H1 (cell line): ENCODE measurements at places on chromosomes 1 and 21.

GRCh38 chr1:219174460-219175211, 958 bp downstream of the LYPLAL1 start:
- DNase-seq: no peak

DNA sequence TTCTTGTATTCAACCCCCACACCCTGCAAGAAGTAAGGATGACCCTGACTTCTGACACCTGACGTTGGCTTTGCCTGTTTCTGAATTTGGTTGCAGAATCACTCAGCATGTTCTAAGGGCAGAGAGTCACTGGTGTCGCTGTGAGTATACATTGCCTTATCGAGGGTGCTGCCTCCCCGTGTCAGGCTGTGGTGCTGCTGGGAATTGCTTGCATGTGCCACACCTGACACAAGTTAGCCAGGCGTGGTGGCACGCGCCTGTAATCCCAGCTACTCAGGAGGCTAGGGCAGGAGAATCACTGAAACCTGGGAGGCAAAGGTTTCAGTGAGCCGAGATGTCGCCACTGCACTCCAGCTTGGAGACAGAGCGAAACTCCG, 45.9 kb downstream of the WDR4 start:
- peak; percentile 61 for DNase-seq

GRCh38 chr1:235712812-235713211, 63.2 kb upstream of the GNG4 start:
- DNase-seq: no peak

DNA sequence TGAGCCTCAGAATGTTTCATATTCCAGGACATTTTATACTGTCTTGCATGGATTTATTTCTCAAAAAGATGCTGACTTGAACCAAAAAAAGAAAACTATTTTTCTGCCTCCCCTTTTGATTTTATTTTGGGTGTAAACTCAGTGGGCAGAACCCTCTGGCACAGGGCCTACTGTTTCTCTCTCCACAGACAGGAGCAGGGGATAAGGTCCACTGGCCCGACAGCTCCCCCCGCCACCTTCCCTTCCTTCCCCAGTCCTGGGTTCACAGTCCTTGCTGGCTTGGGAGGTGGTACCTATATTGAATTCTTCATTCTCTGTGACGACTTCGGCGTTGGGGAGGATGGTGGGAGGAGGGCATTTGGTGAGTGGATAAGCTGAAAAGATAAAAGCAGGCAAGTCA, 114.3 kb downstream of the ZSCAN20 start:
- no peak for DNase-seq

- no peak for DNase-seq
These were observed 38.2 kb downstream of the RABIF start for GRCh38 chr1:202850593-202851362.

DNA sequence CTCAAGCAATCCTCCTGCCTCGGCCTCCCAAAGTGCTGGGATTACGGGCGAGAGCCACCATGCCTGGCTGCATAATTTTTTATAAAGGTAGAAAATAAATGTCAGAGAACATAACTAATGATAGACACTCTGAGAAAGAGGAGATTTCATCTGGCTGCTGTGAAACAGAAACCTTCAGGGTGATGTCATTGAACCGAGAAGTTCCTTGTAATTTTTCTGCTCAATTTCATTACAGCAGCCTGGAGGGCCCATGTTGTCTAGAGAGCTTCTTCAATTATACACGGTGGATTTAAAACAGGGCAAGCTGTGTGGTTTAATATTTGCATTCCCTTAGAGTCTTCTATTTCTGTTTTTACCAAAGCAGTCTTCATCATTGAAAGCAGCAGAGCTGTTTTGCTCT, 64.3 kb upstream of the MORC3 start:
- DNase-seq: no peak

- no peak for DNase-seq
These were observed 193.8 kb downstream of the KCNH1 start for GRCh38 chr1:210940081-210940617.

DNA sequence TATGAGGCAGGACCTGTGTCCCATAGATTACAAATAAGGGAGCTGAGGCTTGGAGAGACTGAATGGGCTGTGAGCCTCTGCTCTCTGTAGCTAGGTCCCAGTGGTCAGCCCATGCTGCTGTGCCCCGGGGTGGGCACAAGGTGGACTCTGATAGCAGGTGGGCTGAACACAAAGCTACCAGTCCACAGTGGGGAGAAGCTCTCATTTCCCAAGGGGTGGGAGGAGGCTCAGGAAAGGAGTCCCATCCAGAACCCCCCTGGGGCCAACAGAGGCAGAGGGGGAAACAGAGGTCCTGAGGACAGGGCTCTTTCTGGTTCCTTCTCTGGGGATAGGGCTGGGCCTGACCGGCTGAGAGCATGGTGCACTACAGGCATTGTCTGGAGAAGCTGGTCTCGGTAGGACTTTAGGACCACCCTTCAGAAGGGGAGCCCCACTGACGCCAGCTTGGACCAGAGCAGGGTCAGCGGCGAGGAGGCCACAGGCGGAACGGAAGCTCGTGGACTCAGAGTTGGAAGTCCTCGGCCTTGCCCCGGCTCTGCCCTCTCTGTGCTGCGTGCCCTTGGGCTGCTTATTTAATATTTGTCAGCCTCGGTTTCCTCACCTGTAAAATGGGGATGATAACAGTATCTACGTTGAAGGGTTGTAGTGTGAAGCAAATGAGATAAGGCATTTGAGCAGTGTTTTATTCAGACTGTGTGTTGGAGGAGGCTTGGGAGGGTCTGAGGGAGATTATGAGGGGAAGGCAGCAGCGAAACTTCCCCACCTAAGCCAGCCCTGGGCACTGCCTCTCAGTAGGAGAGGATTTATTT, 26.6 kb downstream of the SDE2 start:
- DNase-seq: no peak

DNA sequence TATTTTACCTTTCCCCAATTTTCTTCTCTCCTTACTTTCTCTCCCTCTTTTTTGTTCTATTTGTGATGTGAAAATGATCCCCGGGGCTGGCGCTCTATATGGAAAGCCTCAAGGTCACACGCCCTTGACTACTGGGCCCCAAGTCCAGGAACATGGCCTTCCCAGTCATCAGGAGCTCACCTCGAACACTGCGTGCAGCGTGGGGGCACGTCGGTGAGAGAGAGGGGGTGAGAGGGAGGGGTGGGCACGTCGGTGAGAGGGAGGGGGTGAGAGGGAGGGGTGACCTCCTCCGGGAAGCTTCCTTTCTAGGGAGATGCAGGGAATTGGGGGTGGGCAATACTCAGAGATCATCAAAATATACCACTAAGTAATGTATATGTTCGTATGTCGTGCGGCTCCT, 94.6 kb upstream of the TMPRSS2 start:
- DNase-seq: no peak

GRCh38 chr1:161781995-161782394, 15.9 kb downstream of the ATF6 start:
- no peak for DNase-seq

DNA sequence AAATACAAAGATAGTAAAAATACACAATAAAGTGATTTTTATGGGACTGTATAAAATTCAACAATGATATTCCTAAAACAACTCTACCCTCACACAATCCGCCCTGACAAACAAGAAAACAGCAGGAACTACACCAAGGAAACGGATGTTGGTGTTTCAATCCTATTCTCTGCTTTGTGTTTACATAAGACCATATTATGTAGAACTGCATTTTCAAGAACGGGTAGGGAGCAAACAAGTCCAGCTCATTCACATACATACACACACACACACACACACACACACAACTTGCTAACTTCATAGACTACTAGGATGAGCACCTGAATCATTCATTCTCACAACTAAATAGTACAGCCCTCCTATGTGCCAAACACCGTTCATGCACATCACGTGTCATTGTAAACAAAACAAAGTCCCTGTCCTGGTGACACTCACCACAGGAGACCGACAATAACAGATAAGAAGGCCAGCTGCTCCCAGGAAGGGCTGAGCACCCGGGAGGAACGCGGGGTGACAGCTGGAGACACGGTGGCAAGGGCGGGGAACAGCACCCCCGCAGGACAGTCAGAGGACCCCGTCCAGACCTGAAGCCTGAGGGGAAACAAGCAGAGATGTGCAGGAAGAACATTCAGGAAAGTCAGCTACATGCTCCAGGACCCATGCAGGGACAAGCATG, 43.0 kb downstream of the NPHP4 start:
- DNase-seq: no peak

DNA sequence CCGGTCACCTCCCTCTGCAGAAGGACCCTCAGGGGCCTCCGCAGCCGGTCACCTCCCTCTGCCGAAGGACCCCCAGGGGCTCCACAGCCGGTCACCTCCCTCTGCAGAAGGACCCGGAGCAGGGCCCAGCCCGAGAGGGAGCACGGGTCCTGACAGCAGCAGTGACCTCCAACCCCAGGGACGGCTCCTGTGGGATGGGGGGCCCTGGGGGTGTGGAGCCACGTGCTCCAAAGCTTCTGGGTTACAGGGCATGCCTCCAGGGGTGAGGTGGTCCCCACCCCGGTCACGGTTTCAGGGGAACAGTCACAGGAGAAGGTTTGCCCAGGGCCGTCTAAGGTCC, 40.3 kb downstream of the SLC19A1 start:
- no peak for DNase-seq

DNA sequence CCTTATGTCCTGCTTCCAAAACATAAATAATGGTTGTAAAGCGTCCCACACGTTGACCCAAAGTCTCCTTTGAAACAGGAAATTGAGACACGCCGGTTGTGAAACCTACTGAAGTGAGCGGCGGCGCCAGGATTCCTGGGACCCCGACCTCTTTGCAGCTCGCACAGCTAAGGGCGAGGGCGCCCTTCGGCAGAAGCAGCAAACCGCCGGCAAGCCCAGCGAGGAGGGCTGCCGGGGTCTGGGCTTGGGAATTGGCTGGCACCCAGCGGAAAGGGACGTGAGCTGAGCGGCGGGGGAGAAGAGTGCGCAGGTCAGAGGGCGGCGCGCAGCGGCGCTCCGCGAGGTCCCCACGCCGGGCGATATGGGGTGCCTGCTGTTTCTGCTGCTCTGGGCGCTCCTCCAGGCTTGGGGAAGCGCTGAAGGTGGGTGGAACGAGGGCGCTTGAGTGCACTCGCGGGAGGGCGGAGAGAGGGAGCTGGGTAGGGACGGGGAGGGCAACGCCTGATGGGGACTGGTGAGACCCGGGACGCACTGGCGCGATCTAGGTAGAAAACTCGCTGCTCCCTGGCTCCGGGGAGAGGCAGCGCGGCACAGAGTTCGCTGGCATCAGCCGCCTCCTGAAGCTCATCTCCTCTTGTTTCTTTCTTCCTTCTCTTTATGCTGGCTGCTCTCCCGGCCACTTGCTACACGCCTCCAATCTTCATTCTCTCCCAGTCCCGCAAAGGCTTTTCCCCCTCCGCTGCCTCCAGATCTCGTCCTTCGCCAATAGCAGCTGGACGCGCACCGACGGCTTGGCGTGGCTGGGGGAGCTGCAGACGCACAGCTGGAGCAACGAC, at the start of gene CD1D:
Gene CD1D (plus strand): TSS at position 155 of the 836 bp plus-strand sequence. CDS start 207 bp downstream, at position 362.
- peak; percentile 77 for DNase-seq

GRCh38 chr1:173195596-173196088, 11.5 kb downstream of the TNFSF4 start:
- no peak for DNase-seq

GRCh38 chr1:34781071-34781843, at the start of gene GJB3:
Gene GJB3 (plus strand): TSS chr1:34781214. CDS start chr1:34784763, 3,549 bp downstream.
- DNase-seq: no peak

GRCh38 chr1:207102146-207102545, 1.9 kb upstream of the C4BPA start:
- no peak for DNase-seq

DNA sequence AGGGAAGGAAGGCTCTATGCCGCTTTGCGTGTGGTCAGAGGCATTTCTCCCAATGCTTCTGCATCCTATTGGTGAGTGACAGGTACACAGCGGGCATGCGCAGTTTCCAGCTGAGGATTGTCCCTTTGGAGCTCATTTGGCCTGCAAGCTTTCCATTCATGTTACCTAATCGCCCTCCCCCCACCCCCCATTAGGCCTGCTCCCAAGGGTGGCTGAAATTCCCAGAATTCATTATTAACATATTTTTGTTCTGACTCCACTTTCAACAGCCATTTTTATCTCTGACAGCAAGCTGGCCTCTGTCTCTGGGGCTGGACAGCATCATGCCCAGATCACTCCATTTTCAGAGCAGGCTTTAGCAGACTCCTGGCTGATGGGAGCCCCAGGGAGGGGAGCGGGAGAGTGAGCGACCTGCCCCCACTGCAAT, 25.6 kb downstream of the MIS18A start:
- no peak for DNase-seq

- peak; percentile 91 for DNase-seq
These were observed at the start of the genes MRPS6 and SLC5A3 for GRCh38 chr21:34073032-34073748. Gene MRPS6 (plus strand): TSS chr21:34073578. CDS start chr21:34073701, 123 bp downstream. Gene SLC5A3 (plus strand): TSS chr21:34073578. CDS start chr21:34095199, 21,621 bp downstream.

- DNase-seq: no peak
These were observed 40.1 kb upstream of the SLC5A9 start for GRCh38 chr1:48182439-48182838.

DNA sequence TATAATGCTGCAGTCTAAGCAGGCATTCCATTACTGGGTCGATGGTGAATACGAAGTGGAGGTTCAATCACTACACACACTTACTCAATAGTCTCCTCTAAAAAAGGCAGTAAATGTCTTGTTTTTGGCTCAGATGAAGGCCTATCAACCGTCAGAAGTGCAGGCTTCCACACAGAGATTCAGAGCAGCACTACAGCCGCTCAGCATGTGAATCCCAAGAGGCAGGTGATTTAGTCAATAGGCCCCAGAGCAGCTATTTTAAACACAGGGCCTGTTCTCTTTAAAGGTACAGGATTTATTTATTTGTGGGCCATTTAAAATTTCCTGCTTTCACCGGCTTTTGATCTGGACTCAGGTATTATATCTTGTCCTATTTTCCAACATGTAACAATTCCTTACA, 293.7 kb downstream of the RGS7 start:
- DNase-seq: no peak

- peak; percentile 91 for DNase-seq
These were observed 60.3 kb upstream of the KRTAP19-8 start for GRCh38 chr21:31098576-31099005.

DNA sequence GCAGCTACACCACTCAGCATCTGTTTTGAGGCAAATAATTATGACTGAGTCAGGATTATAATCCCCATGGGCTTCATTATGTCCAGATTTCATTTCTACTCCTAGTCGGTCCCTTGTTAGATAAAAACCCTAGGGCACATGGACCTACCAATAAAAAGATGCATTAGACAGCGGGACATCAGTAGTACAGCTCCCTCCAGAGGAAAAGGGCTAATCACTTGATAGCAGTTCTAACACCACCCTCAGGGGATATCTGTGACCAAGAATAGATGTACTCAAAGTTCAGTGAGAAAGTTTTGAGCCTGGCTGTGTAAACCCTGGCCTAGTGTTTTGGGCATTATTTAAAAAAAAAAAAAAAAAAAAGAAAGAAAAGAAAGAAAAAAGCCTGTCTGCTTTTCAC, 10.0 kb downstream of the GJA8 start:
- DNase-seq: no peak

- no peak for DNase-seq
These were observed 61.1 kb downstream of the CD46 start for GRCh38 chr1:207812778-207813511.

GRCh38 chr1:41361495-41362356, 492 bp downstream of the FOXO6 start:
- DNase-seq: no peak

- peak; percentile 63 for DNase-seq
These were observed 9.2 kb upstream of the EVA1C start for GRCh38 chr21:32403201-32403777.

- no peak for DNase-seq
These were observed 74.8 kb upstream of the BMP8A start for GRCh38 chr1:39416609-39417008.
